ENCODE measurements at places on chromosomes 1 and 21.

- DNase-seq = peak; percentile 54
These were observed 107.0 kb downstream of the RHOU start for GRCh38 chr1:228842094-228842775.

GRCh38 chr1:210568631-210569030 lies 239.9 kb downstream of the HHAT start:
- DNase-seq = no peak

DNA sequence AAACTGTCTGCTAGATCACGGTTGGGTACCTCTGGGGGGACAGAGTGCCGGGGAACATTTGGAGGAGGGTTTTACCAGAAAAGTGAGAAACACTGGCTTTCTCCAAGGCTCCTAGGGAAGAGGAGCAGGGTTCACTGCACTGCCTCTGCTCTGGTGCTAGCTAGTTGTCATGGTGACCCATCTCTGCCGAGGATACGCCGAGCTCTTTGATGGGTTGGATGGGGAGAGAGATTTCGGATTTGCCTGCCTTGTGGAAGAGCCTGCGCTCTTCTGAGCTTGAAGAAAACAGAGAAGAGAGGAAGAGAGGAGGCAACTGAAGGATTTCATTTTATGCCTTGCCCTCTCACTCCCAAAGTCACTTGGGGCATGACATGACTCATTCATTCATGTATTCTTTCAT lies 92.1 kb downstream of the NAV1 start:
- no peak for DNase-seq

DNA sequence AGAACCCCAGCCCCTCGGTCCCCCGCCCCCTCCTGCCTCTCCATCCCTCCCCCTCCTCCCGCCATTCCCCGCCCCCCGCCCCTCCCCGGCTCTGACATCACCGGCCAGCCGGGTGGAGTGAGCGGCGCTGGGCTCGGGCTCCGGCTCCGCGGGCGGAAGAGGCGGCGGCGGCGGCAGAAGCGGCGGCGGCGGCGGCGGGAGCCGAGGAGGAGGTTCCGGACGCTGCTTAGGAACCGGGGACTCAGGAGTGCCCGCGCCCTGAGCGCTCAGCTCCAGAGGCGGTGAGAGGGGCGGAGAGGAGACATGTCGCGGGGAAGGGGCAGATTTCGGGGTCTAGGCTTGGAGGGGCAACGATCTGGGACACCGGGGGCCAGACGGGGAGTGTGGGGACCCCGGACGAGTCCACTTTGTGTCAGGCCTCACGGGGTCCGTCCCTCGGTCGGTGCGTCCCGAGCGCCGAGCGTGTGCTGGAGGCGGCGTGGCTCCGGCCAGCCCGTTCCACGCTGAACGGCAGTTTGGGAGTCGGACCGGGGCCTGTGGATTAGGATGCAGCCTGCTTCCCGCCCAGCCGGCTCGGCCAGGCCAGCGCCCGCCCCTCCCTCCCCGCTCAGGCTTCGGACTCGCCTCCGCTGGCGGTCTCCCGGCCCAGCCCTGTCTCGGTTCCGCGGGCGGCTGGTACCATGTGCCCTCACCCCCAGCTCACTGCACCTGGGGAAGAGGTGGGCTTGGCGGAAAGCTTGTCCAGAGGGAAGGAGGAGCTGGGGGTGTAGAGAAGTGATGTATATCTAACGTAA lies at the start of gene PEA15:
Gene PEA15, plus strand, starts transcription at position 143 of the 794 bp plus-strand sequence. CDS start 6,161 bp downstream, outside the sequence.
- DNase-seq = peak; percentile 71

DNA sequence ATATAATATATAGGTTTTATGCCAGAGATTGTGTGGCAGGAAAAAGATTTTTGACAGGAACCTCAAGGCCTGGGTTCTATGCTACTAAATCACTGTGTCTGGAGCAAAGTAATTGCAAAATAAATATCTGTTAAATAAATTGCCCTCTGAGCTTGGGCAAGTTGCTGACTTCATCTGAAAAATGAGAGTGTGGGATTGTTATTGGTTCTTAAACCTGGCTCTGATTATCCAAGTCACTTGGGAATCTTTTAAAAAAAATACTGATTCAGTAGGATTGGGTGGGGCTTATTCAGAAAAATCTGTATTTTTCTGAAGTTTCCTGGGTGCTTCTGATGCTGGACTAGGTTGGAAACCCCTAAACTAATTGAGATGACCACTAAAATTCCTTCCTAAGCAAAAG lies 174.1 kb upstream of the SGIP1 start:
- no peak for DNase-seq

GRCh38 chr1:2009101-2010053 lies 5.8 kb upstream of the CFAP74 start:
- DNase-seq = no peak

DNA sequence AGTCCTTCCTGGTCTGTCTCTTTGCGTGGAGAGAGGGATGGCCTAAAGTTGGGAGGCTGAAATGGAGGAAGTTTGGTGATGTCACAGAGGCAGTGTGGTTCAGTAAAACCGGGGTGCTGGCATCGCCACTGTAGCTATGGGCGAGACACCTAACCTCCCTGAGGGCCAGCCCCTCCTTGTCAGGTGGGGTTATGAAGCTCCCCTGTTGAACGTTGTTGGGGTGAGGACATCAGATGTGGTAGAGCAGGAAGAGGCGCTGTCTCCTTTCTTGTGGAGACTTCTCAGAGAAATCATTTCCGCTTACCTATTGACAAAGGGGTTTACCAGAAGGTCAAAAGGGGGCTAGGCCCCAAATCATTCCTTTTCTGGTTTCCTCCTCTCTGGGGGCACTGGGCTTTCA lies 294.7 kb downstream of the SIPA1L2 start:
- DNase-seq = no peak

GRCh38 chr21:40002978-40003377 lies 135.7 kb downstream of the PCP4 start:
- DNase-seq = no peak

- no peak for DNase-seq
These were observed 30.5 kb downstream of the IFI16 start for GRCh38 chr1:159040206-159040605.

DNA sequence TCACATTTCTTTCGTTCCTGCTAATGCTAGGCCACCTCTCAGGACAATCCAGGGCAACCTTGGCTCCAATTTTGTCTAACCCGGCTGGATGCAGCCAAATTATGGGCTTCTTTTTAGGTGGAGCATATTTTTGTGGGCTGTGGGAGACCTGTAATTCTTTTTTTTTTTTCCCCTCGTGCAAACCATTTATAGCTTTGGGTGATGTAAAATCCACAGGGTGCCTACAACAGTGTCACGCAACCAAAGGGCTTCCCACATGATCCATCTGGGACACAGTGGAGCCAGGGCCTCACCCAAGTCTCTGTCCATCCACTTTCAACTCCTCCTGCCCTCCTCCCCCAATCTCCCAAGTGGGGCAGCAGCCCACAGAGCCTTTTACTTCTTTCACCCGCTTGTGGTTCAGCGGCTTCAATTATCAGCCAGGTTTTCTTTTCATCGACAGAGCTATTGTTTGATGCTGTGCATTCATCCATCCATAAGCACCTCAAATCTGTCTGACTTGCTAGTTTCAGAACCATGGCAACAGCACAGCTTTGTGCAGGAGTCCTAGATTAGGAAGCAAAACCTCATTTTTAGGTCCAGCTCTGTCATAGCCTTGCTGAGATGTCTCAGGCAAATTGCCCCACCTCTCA lies 10.0 kb upstream of the OVAAL start:
- no peak for DNase-seq

- peak; percentile 51 for DNase-seq
These were observed 181.1 kb downstream of the DYRK1A start for GRCh38 chr21:37547615-37548200.

GRCh38 chr1:58909914-58910681 lies 126.3 kb upstream of the JUN start:
- DNase-seq = no peak

GRCh38 chr1:17741052-17741451 lies 14.1 kb upstream of the ACTL8 start:
- DNase-seq = no peak

- DNase-seq = peak; percentile 62
These were observed 91.1 kb downstream of the DMRTB1 start for GRCh38 chr1:53550201-53550741.

GRCh38 chr1:230148126-230148652 lies 81.2 kb downstream of the GALNT2 start:
- DNase-seq = no peak

- DNase-seq = peak; percentile 79
These were observed 179.4 kb downstream of the HIVEP3 start for GRCh38 chr1:41739061-41739955.

DNA sequence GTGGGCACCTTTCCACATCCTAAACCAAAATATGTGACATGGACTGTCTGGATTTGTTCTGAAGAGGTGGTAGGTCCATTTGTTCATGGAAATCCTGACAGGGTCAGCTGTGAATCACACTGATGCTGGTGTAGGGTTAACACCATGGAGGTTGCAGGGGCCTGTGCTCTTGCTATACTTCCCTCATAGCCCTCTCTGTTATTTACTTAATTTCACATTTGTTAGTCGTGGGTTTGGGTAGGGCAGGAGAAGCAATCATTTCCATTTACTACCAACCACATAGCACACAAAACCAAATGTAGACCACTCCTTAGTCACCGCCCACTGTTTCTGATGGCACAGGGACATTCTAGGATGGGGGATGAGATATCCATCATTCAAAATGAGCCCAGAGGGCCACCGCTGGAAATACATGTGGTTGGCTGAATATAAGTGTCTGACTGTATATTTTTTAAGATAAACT lies 61.8 kb upstream of the POU2F1 start:
- no peak for DNase-seq

GRCh38 chr1:212311836-212312497 lies 26.8 kb downstream of the PPP2R5A start:
- DNase-seq = no peak

DNA sequence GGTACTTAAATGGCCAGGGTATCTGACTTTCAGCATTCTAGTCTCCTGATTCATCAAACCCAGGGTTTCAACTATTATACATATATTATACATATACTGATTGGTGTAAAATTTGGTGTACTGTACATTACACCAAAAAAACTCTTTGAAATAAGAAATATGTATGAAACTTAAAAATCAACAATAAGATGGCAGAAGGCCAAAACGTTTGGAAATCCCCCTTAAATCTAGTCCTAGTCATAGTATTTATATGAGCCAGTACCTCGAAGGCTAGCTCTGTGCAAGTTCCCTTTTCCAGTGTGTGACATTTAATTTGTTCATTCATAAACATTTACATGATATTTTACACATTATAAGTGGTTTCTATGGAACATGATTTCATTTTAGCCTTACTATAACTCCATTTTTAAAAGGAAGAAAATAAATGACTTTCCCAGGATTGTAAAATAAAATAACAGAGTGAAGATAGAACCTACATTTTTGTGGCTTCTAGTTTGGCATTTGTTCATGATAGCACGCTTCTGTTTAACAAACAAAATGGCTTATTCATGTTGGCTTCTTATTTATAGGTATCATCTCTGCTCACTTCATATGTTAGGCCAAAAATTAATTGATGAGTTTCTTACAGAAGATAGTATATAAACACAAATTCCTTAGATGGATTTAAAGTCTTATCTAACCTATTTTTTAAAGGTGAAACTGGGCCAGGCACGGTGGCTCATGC lies 18.8 kb upstream of the ZNF281 start:
- no peak for DNase-seq

DNA sequence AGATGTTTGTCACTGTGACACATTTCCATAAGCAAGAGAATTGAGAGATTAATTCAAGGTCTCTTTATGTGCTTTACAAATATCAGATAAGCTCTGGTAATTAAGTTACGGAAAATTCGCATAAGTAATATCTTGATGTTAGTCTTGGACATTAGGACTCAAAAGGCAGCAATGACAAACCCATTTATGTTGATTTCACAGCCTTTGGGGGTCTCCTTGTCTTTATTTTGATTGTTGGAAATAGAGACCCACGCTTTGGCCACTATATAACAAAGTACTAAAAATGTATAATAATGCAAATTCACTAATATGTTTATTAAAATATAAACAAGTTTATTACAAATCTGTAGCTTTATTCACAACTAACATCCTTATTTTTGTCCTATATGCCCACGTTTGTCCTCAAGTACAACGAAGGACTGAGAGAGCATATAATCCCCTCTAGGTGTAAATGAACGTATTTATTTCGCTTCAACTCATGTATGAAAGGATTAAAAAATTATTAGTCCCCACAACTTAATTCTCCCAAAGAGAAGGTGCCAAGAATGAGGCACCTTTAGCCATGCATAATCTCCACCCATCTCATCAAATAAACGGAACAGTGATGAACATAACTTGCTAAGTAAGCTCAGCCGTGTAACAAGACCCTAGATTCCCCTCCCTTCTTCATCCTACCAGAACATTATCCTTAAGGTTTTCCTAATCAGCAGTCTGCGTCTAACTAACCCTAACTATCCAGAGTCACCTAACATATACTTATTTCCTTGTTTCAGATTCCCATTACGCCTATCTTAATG lies 1.6 kb upstream of the LAMC1 start:
- no peak for DNase-seq
